ENCODE measurements at places on chromosomes 11 and 22.
A peak's percentile ranks its signal among the peaks of the same experiment; 100 is the strongest.

- no peak for DNase-seq
Measured at GRCh38 chr22:21949948-21950347, 2.7 kb downstream of the PPM1F start.

GRCh38 chr22:47204002-47204979 is 441.8 kb downstream of the TBC1D22A start:
- DNase-seq, result no peak

DNA sequence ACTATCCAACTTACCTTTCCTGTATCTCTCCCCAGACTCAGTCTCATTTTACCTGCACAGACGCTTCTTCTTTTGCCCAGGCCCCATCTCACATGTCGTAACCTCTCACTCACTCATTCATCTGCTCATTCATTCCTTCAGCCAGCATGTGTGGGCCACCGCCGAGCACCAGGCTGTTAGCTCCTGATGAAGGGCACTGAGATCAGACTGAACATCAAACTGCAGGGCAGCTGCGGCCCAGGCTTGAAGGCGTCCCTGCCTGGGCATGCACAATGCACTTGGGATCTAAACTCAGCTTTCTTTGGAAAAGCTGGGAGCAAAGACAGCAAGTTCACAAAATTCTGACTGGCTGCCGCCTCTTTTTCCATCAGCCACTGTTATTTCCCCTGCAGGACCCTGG is 1456.3 kb downstream of the BRD1 start:
- no peak for DNase-seq

DNA sequence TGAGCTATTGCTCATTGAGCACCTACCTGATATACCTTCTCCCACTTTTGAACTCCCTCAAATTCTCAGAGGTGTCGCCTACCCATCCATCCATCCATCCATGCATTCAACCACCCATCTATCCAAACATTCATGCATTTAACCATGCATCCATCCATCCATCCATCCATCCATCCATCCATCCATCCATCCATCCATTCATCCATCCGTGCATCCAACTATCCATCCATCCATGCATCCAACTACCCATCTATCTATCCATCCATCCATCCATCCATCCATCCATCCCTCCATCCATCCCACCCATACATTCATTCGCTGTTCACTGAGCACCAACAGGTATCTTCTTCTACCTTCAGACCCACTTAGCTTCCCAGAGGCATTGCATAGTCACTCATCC is 342.8 kb downstream of the CTTN start:
- no peak for DNase-seq

DNA sequence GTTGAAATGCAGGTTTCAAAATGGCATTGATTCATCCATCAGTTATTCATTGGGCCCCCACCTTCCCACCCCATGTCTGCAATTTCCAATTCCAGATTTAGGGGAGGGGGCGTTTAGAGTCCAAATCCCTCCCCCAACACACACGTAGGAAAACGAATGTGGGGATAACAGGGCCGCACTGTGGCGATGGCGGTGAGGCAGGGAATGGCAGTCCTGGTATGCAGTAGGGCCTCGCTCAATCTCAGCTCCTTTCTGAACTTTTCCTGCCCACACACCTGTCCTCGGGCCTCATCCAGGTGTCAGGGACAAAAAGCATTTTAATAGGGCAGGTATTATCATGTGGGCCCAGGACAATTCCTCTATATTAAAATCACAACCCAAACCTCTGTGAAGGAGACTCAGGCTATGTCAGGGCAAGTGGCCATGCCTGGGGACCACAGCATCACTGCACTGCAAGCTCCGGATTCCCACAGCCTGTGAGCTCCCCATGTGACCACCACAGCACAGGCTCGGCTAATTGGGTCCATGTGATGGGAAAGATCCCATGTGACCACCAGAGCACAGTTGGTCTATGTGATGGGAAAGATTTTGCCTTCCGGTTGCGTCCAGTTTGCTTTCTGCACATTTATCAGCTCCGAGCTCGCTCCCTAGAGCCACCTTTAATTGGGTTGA is 44.5 kb downstream of the RTL6 start:
- no peak for DNase-seq

DNA sequence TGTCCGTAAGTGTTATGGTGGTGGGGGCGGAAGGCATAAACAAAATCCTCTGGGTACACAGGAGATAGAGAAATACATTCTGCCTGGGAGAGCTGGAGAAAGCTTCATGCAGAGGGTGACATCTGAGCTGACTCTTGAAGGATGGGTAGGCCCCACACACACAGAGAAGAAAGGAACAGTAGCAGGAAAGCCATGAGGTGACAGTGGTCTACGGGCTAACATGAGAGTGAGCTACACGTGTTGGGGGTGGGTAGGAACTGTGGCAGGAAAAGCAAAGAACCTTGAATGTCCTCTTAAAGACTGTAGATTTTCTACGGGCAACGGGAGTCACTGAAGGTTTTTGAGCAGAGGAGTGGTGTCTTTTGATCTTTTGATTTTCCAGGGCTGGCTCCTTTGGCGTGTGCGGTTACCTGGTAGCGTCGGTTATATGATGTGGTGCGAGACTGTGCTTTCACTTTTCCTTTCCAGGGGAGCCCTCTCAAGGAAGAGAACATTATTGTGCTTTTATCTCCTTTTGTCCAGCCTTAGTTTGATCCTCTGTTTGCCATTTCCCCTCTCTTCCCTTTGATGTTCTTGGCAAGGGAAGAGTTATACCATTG is 39.7 kb downstream of the ADAMTS8 start:
- DNase-seq, result peak; percentile 38

GRCh38 chr11:103055221-103055890 is 36.6 kb downstream of the DCUN1D5 start:
- DNase-seq, result peak; percentile 57

DNA sequence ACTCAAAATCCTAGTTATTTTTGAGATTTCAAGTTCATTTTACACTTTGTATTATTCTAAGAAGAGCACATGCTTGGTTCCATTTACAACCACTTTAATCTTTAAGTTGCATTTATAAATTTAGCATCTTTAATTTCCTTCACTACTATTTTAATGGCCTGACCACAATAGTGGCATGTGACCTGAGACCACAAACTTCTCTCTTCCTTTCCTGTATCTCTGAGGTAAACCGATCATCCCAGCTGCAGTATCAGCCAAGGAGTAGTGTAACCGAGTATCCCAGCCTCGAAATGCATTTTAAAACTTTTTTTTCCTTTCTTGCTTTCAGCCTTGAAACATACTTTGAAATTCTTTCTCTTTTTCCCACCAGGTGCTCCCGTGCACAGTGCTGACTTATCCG is 28.7 kb upstream of the CBX6 start:
- peak; percentile 6 for DNase-seq

DNA sequence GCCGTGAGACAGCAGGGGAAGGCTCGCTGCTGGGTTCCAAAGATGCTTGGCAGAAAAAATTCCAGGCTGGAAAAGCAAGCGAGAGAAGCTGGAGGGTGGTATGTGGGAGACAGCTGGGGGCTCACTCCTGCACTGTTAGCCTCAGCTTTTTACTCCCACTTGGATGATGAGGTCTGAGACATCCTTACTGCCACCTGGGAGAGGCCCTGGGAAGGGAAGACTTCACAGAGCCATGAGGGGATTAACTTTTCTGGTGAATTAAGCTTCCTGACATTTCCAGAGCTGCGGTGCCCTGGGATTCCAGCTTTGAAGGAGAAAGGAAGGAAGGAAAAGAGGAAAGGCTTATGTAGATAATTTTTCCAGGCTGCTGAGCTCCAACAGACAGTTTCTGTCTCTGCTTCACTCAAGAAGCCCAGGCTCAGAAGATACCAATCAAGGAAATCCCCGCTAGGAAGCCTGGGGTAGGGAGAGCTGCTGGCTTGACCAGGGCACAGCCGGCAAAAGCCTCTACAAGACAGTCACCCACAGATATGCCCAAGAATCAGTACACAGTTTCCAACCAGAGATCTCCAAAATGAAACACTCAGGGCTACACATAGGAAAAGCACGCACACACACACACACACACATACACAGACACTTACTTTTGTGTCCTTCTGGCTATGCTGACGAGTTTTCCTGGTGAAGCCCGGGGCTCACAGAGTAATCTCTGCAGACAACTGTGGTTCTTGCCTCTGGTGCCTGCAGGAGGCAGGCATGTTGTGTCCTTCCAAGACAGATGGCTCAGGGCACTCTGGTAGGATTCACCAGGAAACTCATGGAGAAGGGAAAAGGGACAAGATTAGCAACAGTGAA is 907 bp downstream of the MCHR1 start:
- no peak for DNase-seq
